Stomach (tissue), 19 donors: ENCODE measurements at places on chromosomes 13 and 19.

DNA sequence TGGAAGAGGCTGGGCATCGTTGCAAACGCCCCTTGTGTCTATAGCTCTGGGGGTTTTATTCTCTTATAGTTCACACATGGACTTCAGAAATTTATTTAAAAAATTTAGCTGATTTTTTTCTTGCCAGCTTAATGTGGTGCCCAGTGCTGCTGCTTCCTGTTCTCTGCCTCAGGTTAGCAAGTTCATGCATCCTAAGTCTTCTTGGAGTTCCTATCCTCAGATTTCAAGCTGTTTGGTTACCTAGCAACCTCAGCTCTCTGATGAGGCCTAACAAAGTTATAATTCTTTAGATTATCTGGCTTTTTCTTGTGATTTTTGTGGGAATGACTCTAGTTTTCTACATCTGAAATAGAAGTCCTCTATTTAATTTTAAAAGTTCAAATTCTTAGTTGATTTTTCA, 250.9 kb downstream of the MAB21L1 start:
- no peaks in the 10 kb centered on the region for H3K4me1 ChIP-seq
- H3K36me3 ChIP-seq: no peaks in the 10 kb centered on the region
- H3K4me3 ChIP-seq: no peak overlapping the region
- no peak overlapping the region for H3K27ac ChIP-seq
- H3K27me3 ChIP-seq: no peaks in the 10 kb centered on the region

DNA sequence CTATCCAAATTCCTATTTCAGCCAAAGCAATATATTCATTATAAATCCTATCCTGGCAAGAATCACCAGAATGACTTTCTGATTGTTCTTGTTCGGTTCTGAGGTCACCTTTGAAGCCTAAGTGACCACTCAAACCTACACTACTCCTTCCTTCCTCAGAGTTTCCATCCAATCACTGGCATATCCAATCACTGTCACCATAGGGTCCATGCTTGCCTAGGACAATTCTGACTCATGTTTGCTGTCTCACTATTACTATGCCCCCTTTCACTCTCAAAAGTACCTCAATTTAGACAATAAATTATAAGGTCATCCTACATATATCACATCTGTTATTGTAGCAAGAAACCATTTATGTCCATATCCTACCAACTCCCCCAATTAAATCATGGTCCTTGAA, 58.9 kb downstream of the UBL3 start:
- DNase-seq: no peak
- no peak overlapping the region for H3K4me3 ChIP-seq
- H3K4me1 ChIP-seq: peaks cover 80% of the 10 kb centered on the region
- H3K27ac ChIP-seq: no peak overlapping the region

- H3K27me3 ChIP-seq: no peaks in the 10 kb centered on the region
- peaks cover 8% of the 10 kb centered on the region for H3K36me3 ChIP-seq
- H3K27ac ChIP-seq: peak overlapping the region; percentile 62
- peaks cover 63% of the 10 kb centered on the region for H3K4me1 ChIP-seq
Observed at GRCh38 chr13:98504371-98504963, 72.4 kb downstream of the STK24 start.

DNA sequence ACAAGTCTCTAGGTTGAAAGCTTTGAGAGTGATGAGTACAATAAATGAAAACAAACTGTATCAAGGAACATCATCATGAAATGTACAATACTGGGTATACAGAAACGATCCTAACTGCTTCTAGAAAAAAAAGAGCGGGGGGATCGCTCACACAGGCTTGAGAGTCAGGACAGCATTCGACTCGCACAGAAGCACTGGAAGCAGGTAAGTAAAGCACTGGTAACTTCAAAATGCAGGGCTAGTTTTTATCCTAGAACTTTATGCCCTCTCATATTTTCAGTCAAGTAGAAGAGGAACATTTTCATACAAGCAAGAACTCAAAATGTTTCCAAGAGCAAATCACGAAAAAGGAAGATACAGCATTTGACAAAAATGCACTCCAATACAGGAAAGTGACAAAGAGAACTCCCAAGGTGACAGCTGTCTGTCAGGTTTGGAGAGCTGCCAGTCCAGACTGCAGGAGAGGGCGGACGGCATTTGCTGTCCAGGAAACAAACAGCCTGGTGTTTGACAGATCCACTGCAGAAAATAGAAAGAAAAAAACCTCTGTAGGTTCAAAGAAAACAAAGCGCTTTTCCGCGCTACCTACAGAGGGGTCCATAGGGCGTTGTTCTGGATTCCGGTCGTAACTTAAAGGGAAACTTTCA, 58.2 kb upstream of the XPO4 start:
- H3K4me1 ChIP-seq: peaks cover 5% of the 10 kb centered on the region
- no peak for DNase-seq
- H3K36me3 ChIP-seq: no peaks in the 10 kb centered on the region

- no peaks in the 10 kb centered on the region for H3K36me3 ChIP-seq
- peaks cover 48% of the 10 kb centered on the region for H3K4me1 ChIP-seq
- H3K27me3 ChIP-seq: no peaks in the 10 kb centered on the region
- H3K27ac ChIP-seq: peak overlapping the region; percentile 79
Observed at GRCh38 chr13:35720690-35721554, 244.4 kb upstream of the MAB21L1 start.

DNA sequence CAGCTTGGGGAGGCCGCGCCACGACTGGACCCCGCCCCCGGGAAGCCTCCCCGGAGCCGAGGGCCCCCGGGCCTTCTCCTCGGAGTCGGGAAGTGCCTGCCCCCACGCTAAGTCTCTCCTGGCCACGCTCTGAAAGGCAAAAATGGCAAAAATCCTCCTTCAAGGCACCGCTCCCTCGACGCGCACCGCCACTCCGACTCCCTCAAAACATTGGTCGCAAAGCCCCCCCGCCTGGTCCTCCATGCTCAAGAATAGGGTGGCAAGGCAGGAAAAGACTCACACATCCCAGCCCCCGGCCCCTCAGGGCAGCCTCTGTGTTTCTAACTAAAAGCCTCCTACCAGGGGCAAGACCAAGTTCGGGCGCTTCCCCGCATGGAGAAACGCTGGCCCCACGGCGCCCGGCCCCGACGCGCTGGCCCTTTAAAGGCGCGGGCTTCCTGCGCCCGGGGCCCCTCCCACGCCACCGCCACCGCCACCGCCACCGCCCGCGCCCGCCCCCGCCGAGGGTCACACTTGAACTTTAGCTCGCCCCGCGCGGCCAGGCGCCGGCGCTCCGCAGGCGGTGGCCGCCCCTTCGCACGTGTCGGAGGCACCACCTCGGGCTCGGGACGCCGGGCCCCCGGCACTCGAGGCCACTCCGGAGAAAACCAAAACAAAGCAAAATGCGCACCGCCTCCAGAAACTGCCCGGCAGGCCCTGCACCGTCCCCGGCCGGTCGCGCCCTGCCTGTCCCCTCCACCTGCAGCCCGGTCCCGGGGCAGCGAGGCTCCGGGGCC, 1.9 kb downstream of the FOXO1 start:
- H3K4me1 ChIP-seq: peaks cover 56% of the 10 kb centered on the region
- no peaks in the 10 kb centered on the region for H3K36me3 ChIP-seq
- peak overlapping the region; percentile 100 for H3K27ac ChIP-seq

GRCh38 chr19:33430674-33431277, 57.3 kb downstream of the CEBPG start:
- no peak overlapping the region for H3K4me3 ChIP-seq
- no peaks in the 10 kb centered on the region for H3K27me3 ChIP-seq
- H3K4me1 ChIP-seq: no peaks in the 10 kb centered on the region
- DNase-seq: peak; percentile 71

- H3K27me3 ChIP-seq: no peaks in the 10 kb centered on the region
- H3K36me3 ChIP-seq: peaks cover 24% of the 10 kb centered on the region
- DNase-seq: no peak
- H3K27ac ChIP-seq: peak overlapping the region; percentile 54
- H3K4me1 ChIP-seq: peaks cover 24% of the 10 kb centered on the region
Observed at GRCh38 chr19:54186351-54186750, 3.0 kb downstream of the MBOAT7 start.

GRCh38 chr19:45554481-45554880, 30.1 kb downstream of the OPA3 start:
- no peaks in the 10 kb centered on the region for H3K36me3 ChIP-seq
- peaks cover 13% of the 10 kb centered on the region for H3K4me1 ChIP-seq
- no peak overlapping the region for H3K4me3 ChIP-seq
- DNase-seq: no peak

GRCh38 chr13:92513672-92514071, 712.9 kb upstream of the GPC6 start:
- H3K4me3 ChIP-seq: no peak overlapping the region
- H3K27ac ChIP-seq: no peak overlapping the region
- no peaks in the 10 kb centered on the region for H3K36me3 ChIP-seq

- no peaks in the 10 kb centered on the region for H3K36me3 ChIP-seq
- H3K4me1 ChIP-seq: no peaks in the 10 kb centered on the region
- no peak overlapping the region for H3K27ac ChIP-seq
- H3K27me3 ChIP-seq: no peaks in the 10 kb centered on the region
Observed at GRCh38 chr19:43265664-43266025, 3.7 kb downstream of the PSG9 start.

- H3K27ac ChIP-seq: no peak overlapping the region
- no peaks in the 10 kb centered on the region for H3K27me3 ChIP-seq
- H3K36me3 ChIP-seq: no peaks in the 10 kb centered on the region
- no peaks in the 10 kb centered on the region for H3K4me1 ChIP-seq
Observed at GRCh38 chr13:37716420-37717195, 118.0 kb upstream of the POSTN start.

DNA sequence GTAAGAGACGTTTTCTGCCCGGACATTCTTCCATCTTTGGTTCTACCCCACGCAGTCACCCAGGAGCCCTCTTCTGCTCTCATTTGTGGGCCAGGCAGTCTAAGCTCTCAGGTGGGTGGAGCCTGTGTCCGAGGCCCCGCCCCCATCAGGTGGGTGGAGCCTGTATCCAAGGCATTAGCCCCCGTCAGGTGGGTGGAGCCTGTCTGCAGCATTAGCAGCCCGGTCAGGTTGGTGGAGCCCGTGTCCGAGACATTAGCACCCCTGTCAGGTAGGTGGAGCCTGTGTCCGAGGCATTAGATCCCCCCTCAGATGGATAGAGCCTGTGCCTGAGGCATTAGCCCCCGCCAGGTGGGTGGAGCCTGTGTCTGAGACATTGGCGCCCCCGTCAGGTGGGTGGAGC, 45.5 kb upstream of the C13orf46 start:
- no peak overlapping the region for H3K4me3 ChIP-seq
- peaks cover 14% of the 10 kb centered on the region for H3K4me1 ChIP-seq
- DNase-seq: no peak
- no peaks in the 10 kb centered on the region for H3K27me3 ChIP-seq

DNA sequence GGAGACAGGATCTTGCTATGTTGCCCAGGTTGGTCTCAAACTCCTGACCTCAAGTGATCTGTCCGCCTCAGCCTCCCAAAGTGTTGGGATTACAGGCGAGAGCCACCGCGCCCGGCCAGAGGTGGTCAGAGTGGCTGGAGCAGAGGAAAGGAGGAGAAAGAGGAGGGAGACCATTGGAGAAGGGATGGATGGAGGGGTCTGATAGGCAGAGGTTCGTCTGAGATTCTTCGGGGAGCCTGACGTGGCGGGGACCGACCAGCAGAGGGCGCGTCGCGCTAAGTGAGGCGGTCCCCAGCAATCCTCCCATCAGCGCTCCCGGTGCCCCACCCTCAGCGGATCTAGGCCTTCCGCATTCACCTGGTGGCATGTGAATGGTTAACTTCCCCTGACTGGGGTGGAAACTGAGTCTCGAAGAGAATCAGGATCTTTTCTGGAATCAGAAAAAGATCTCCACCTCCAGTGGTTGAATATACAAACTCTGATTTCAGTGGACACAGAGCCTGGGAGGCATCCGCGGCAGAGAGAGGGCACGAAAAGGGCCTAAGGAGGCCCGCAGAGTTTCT, 8.8 kb downstream of the GTPBP3 start:
- DNase-seq: peak; percentile 82
- peaks cover 17% of the 10 kb centered on the region for H3K4me1 ChIP-seq
- no peaks in the 10 kb centered on the region for H3K27me3 ChIP-seq

- H3K27ac ChIP-seq: no peak overlapping the region
- peak overlapping the region; percentile 48 for H3K4me3 ChIP-seq
- DNase-seq: no peak
- no peaks in the 10 kb centered on the region for H3K36me3 ChIP-seq
- H3K27me3 ChIP-seq: peaks cover 4% of the 10 kb centered on the region
Observed at GRCh38 chr13:28819046-28819730, 951 bp upstream of the MTUS2 start.

DNA sequence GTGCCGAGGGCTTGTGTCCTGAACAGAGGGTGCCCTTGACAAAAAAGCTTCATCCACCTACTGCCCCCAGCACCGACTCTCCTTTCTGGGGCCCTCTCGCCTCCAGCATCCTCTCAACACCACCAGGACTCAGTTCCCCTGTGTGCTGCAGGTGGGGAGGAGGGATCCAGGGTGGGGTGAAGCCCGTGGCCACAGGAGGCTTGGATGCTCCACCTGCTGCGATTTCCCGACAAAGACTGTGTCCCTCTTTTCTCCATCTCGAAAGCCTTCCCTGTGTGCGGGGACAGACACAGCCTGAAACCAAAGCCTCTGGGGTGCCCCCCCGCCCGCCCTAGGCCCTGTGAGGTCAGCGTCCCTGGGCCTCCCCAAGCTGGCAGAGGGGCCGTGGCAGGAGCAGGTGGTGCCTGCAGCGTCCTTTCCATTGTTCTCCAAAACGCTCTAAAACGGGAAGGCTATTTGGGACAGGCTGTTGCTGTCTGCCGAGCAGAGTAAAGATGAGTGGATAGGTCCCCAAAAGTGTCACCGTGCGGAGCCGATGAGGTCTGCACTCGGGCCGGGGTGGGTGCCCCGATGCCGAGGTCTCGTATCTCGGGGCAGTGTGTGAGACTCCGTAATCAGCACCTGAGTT, 185.7 kb downstream of the PTPRS start:
- H3K4me1 ChIP-seq: no peaks in the 10 kb centered on the region
- peaks cover 37% of the 10 kb centered on the region for H3K36me3 ChIP-seq
- H3K27me3 ChIP-seq: no peaks in the 10 kb centered on the region

- no peaks in the 10 kb centered on the region for H3K27me3 ChIP-seq
- no peak overlapping the region for H3K27ac ChIP-seq
- H3K4me3 ChIP-seq: no peak overlapping the region
Observed at GRCh38 chr19:19468424-19469050, 46.8 kb downstream of the TSSK6 start.

- H3K36me3 ChIP-seq: no peaks in the 10 kb centered on the region
- H3K4me1 ChIP-seq: no peaks in the 10 kb centered on the region
- no peak overlapping the region for H3K27ac ChIP-seq
- no peak for DNase-seq
Observed at GRCh38 chr13:109644069-109644750, 142.2 kb downstream of the IRS2 start.

DNA sequence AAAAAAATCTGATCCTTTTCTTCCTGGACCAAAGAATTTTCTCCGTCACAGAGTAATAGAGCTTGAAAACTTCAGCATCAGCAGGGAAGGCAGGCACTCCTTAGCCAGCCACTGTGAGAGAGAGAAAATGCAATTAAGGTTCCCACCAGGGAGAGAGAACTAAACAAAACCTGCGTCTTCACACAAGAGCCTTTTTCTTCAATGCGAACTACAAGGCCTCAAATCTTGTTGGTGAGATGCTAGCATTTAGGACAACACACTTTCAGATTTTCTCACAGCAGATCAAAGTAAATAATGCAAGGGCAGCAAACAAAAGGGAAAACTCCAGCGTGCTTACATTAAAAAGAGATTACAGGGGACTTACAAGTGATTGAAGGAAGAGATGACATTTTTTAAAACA, 80.1 kb downstream of the DACH1 start:
- H3K4me1 ChIP-seq: no peaks in the 10 kb centered on the region
- DNase-seq: no peak
- H3K36me3 ChIP-seq: no peaks in the 10 kb centered on the region
- H3K4me3 ChIP-seq: no peak overlapping the region

- peaks cover 31% of the 10 kb centered on the region for H3K4me1 ChIP-seq
- no peaks in the 10 kb centered on the region for H3K36me3 ChIP-seq
- no peak overlapping the region for H3K4me3 ChIP-seq
- H3K27me3 ChIP-seq: peaks cover 6% of the 10 kb centered on the region
Observed at GRCh38 chr19:6534451-6535093, 3.7 kb downstream of the TNFSF9 start.

GRCh38 chr19:2032296-2032941, 16.9 kb upstream of the BTBD2 start:
- peak overlapping the region; percentile 95 for H3K27ac ChIP-seq
- no peaks in the 10 kb centered on the region for H3K36me3 ChIP-seq
- DNase-seq: peak; percentile 96
- no peaks in the 10 kb centered on the region for H3K27me3 ChIP-seq
- peaks cover 73% of the 10 kb centered on the region for H3K4me1 ChIP-seq
- H3K4me3 ChIP-seq: peak overlapping the region; percentile 29
